ENCODE measurements at places on chromosomes 4 and X.

DNA sequence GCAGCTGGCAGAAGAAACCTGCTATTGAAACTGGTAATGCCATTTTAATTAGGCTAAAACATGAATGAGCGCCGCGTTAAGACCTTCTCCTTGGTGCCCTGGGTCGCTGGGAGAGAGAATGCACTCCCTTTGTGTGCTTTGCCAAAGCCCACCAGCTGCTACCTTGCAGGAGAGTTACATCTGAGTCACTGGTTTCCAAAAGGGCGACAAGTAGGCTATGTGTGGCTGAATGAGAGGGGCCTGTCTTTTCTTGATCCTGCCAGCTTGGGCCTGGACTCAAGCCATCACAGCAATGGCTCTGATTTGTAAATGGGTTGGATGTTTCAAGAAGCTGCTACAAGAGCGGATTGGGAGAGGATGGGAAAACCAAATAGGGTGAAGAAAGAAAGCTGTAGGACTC is 81.5 kb downstream of the NHS start:
- no peak for DNase-seq

GRCh38 chr4:55608591-55608990 is 16.5 kb upstream of the PDCL2 start:
- no peak for DNase-seq

- DNase-seq = peak; percentile 21
Observed at GRCh38 chrX:148380650-148381561, 119.5 kb upstream of the AFF2 start.

GRCh38 chr4:90328558-90328957 is 201.4 kb downstream of the CCSER1 start:
- no peak for DNase-seq

DNA sequence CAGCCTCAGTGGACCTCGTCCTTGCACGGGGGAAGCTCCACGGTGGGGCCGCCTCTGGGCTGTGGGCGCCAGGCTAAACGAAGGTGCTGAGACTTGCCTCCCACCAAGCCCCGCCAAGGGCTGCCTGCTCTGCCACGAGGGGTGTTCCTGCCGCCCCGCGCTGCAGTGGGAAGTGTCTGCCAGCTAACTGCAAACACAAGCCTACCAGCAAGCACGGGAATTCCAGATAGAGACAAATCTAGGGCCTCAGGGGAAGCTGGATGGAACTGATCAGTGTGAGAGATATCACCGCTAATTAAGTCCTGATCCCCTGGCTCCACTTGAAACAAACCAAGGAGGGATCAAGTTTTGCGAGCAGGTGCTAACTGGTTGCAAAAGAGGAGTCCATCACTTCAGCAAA is 181.6 kb upstream of the LEF1 start:
- no peak for DNase-seq

- no peak for DNase-seq
Observed at GRCh38 chr4:140302151-140302859, 71.1 kb upstream of the SCOC start.

DNA sequence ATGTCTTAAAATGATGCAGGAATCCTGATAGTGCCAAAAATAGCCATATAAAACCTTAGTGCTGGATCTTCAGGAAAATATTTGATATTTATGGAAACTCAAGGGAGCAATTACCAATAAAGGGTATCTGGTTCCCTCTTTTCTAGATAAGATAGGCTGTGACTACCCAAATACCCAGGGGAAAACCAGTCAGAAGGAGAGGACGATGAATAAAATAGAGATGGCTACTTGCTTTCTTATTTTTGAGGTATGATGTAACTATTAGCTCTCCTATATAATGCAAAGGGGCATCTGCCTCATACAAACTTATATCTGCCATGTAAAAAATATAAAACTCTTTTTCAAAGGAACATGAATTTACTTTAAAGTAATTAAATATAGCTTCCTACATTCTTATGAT is 23.4 kb upstream of the COX18 start:
- no peak for DNase-seq

GRCh38 chr4:73341454-73341853 is 62.6 kb upstream of the ALB start:
- DNase-seq = no peak

GRCh38 chr4:133618963-133619362 is 469.9 kb downstream of the PCDH10 start:
- no peak for DNase-seq

Data from activated CD4-positive, alpha-beta T cell treated with anti-CD3 and anti-CD28 coated beads, Interleukin-2, amount 50 U/mL, for 4 hours (primary cell).